ENCODE measurements at places on chromosomes 2 and 18.
A peak's percentile ranks its signal among the peaks of the same experiment; 100 is the strongest.

DNA sequence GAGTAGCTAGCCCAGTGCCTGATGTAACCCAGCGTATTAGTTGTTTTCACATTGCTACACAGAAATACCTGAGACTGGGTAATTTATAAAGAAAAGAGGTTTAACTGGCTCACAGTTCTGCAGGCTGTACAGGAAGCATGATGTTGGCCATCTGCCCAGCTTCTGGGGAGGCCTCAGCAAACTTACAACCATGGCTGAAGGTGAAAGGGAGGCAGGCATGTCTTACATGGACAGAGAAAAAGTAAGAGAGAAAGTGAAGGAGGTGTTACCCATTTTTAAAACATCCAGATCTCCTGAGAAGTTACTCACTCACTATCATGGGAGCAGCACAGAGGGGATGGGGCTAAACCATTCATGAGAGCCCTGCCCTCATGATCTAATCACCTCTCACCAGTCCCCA lies 6.1 kb upstream of the CYRIA start:
- DNase-seq: no peak

- no peak for DNase-seq
Measured at GRCh38 chr18:48629730-48630324, 91.0 kb downstream of the CTIF start.

DNA sequence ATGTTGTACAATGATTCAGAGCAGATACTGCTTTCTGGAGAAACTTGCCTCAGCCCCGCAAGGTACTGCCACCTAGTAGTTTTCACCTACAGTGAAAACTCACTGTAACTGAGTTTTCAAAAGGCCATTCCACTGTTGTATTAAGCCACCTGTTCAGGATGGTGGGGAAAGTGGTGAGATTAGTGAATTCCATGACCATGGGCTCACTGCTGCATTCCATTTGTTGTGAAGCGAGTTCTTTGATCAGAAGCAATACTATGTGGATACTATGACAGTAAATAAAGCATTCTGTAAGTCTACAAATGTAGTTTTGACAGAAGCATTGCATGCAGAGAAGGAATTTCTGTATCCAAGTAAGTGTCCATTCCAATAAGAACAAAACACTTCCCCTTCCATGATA lies 113.6 kb downstream of the LAMA3 start:
- no peak for DNase-seq

DNA sequence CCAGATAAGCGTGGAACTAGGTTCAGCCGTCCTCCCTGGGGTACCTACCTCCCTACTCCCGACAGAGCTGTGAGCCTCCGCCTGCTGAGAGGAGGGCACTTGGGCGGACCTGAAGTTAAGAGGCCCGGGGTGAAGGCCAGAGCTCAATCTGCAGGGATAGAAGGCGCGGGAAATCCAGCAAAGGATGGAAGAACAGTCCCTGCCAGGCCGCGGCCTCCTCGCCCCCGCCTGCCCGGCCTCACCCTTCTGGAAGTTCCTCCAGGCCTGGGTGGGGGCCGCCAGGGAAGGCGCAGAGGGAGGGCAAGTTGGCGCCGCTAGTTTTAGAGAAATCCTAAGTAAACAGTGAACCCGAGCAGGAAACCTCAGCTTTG lies 13.0 kb downstream of the EN1 start:
- DNase-seq: no peak

DNA sequence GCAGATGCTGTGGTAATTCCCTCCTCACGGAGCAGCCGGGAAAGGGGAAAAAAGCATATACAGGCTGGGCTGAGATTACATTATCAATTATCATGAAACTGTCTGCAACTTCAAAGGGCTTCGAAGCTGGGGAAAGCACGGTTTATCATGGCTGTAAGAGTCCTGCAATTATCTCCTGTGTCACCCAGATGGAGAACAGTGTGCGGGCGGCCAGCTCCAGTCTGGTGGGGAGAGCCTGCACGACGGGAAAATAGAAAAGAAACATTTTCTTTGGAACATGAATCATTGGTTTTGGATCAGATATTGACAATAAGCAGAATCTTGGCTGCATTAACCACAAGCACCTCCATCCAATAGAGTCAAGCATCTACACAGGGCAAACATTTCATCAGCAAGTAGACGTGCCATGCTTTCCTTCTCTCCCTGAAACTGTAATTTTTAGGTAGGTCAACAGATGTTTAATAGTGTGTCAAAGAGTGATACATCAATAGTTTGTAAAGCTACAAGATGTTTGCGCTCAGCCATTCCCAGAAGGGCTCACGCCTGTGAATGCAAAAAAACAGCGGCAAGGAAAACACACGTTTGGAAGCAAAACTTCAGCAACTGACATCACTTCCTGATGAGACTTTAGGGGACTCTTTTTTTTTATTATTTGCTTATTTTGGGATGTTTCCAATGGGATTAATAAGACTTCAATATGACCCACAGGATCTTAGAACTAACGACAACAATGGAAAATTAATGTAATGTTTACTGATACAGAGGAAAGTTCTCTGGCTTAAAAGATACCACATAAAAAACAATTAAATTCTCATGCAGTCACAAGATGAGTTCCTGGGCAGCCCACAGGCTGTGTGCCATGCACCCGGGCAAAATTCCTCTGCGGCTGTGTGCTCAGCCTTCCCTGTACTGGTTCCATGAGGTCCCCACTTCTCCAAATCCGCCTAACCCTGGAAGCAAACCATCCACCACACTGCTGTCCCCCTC lies 111.0 kb upstream of the SALL3 start:
- DNase-seq: no peak

GRCh38 chr18:46678785-46679399 lies 21.9 kb upstream of the LOXHD1 start:
- DNase-seq: no peak

DNA sequence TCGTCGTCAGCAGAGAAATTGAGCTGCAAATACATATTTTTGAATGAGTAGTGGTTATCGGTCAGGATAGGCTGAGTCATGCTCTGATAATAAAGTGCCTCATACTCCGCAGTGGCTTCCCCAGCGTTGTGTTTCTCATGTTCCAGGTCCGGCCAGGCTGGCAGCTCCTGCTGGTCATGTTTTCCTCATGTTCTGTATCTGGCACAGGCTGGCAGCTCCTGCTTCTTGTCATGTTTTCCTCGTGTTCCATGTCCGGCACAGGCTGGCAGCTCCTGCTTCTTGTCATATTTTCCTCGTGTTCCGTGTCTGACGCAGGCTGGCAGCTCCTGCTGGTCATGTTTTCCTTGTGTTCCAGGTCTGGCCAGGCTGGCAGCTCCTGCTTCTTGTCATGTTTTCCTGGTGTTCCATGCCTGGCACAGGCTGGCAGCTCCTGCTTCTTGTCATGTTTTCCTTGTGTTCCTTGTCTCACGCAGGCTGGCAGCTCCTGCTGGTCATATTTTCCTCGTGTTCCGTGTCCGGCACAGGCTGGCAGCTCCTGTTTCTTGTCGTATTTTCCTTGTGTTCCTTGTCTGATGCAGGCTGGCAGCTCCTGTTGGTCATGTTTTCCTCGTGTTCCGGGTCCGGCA lies 148.9 kb downstream of the ATP9B start:
- no peak for DNase-seq

DNA sequence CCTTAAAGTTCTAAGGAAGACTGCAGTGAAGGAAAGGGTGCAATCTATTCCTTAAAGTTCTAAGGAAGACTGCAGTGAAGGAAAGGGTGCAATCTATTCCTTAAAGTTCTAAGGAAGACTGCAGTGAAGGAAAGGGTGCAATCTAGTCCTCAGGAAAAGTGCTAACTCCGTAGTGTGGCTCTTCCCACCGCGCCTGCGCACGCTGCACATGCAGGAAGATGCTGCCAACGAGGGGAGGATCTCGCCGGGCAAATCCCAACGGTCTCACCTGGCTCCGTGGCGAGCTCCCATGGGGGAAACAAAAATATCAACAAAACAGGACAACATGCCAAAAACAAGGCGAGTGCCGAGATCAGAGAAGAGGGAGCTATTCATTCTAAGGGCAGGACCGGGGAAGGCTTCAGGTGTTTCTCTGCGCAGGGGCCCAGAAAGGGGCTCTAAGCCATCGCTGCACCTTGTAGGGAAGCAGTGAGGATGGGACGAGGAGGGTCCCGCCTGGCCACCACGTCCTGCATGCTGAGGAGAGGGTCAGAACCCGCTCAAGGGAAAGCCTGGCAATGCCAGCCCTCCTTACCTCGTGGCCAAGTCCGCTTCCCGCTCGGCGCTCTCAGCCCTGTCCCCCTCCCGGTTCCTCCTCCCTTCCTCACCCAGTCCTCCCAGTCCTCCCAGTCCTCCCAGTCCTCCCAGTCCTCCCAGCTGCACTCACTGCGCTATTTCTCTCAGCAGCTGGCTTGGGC lies 24.5 kb downstream of the TIMM21 start:
- no peak for DNase-seq

GRCh38 chr18:8142131-8142711 lies 467.0 kb upstream of the RAB12 start:
- DNase-seq: peak; percentile 19

DNA sequence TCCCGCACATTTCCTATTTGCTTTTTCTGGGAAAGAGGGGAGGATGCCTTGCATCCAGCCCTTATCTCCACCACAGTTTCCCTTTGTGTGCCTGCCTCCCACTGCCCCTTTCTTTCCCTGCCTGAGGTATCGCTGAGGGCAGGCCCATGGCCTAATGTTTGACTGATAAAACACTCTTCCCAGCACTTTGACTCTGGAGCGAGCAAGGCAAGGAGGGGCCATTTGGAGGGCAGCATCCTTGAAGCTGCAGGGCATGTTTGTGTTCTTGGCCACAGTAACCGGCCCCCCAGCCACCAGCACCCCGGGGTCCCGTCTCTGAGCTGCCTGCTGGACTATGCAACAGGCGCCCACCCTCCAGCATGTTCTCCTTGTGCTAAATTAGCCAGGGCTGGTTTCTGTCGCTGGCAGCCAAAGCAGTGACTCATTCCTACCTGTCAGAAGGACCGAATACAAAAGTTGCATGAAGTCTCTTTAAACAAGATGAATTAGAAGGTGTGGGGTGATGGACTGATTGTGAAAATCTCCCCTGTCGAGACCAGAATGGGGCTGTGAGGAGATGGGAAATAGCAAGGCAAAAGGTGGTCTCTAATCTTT lies 50.7 kb downstream of the BCL2L11 start:
- no peak for DNase-seq

DNA sequence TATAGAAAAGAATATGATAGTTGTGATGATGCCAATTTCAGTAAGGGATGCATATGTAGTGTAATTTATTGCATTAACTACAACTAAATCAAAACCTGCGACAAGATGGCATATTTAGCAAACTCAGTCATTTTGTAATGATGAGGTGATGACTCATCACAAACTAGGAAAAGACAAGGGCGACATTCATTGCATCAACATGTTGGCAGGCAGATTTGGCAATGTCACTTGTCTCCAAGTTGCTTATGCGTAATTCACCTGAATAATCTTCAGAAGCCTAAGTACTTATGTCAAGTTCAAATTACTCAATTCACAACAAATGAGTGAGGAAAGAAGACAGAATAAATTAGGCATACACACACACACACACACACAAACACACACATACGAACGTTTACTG lies 273.2 kb upstream of the RGPD4 start:
- DNase-seq: no peak

DNA sequence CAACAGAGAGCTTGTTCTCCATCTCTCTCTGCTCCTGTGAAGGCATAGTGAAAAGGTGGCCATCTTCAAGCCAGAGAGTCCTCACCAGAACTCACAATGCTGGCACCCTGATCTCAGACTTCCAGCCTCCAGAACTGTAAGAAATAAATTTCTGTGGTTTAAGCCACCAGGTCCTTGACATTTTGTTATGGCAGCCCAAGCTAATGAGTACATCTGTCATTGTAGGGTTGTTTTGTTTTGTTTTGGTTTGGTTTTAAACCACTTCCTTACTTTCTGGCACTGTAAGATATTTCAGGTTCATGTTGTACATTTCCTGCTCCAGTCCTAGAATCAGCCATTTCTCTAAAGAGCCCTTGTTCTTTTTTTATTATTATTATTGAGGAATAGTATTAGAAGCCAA lies 171.2 kb downstream of the CPS1 start:
- no peak for DNase-seq

- no peak for DNase-seq
Measured at GRCh38 chr2:3160751-3161330, 216.8 kb downstream of the EIPR1 start.

DNA sequence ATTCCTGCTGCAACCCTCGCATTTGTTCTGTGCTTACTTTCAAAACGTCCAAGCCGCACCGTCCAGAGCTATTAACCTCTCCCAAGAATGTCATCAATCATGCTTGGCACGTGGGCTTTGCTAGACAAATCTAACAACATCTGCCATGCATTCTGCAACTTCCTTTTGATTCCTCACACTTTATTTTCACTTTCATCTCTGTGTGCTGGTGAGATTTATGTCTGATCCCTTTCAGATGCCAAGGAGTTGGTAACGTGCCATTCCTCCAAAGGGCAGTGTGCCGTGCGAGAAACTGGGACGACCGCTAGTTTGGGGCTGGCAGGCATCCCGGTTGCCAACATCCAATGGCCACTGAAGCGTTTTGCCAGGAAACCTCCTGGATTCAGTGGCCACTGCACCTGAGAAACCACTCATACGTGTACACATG lies 230.0 kb upstream of the PARD3B start:
- no peak for DNase-seq

DNA sequence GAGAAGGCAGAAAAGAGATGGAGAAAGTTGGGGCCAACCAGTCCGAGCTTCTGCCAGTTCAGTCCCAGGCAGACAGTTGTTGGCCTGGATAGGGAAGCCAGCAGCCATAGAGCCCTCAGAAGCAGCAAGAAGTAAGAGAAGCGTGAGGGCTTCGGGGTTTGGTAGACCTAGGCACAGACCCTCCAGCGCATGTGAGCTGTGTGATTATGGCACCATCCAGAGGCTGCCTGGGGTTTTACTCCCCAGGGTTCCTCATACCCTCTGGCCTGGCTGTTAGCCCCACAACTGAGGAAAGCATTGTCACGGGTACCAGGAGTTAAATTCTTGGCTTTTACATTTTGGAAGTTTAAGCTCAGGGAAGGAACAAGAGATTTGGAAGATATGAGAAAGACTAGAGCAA lies 93.7 kb upstream of the RAB6C start:
- DNase-seq: no peak

DNA sequence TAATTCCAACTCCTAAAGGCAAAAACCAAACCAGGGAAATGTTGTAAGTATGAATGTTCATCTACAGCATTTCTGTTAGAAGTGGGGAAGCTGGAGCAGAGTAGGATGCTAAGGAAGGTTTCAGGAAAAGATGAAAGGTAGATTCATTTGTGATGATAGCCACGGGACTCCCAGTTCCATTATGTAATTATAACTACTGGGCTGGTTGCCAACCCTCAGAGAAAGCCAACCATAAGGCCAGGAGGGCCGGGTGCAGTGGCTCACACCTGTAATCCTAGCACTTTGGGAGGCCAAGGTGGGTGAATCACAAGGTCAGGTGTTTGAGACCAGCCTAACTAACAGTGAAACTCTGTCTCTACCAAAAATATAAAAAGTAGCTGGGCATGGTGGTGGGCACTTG lies 288.9 kb upstream of the ETAA1 start:
- DNase-seq: no peak

GRCh38 chr2:215594766-215595165 lies 158.9 kb upstream of the FN1 start:
- no peak for DNase-seq

DNA sequence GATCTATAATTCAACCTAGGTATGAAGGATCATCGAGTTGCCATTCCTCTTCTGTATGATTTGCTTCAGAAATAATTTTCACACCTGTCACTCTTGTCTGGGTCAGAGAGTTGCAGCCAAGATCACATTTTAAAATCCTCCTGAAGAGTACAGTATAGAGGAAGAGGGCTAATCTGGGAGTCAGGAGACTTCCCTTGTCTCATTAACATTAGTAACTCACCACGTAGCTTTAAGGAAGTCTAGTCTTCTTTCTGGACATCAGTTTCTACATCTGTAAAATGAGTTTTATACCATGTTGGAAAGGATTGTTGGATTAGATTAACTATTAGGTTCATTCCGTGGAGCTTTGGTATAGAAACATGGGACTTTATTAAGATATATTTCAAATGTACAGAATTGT lies 109.4 kb downstream of the TDRD15 start:
- no peak for DNase-seq

All from forelimb muscle (tissue), 1 donor.